Stimulated activated CD8-positive, alpha-beta memory T cell treated with anti-CD3 and anti-CD28 coated beads, Interleukin-7, amount 100 ng/mL, for 48 hours (primary cell): ENCODE measurements at places on chromosomes 1 and 21.

DNA sequence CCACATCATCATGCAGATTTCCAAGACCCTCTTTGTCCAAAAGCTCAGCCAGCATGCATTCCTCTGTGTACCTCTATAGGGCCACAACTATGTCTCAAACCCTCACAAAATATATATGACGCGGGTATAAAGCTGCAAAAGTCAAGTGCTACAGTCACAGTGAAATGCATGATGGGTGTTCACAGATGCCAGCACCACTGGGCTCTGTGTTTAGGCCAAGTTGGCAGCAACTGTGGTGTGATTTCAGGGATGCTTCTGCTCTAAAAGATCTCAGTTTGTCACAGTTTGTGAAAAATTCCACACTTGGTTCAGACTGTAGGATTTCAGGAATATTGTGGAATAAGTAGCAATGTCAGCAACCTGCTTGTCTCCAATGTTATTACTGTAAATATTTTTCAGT is 23.9 kb upstream of the SELP start:
- no peak for DNase-seq

DNA sequence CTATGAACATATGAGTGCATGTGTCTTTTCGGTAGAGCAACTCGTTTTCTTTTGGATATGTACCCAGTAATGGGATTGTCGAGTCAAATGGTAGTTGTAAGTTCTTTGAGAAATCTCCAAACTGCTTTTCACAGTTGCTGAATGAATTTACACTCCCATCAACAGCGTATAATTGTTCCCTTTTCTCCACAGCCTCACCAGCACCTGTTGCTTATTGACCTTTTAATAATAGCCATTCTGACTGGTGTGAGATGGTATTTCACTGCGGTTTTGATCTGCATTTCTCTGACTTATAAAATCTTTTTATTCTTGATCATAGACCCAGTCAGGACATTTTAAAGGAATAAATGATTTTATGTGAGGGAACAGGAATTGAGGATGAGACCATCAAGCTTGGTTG is 165.0 kb upstream of the KCTD3 start:
- DNase-seq = no peak

- DNase-seq = no peak
Measured at GRCh38 chr1:67890857-67891256, 57.6 kb upstream of the GNG12 start.

DNA sequence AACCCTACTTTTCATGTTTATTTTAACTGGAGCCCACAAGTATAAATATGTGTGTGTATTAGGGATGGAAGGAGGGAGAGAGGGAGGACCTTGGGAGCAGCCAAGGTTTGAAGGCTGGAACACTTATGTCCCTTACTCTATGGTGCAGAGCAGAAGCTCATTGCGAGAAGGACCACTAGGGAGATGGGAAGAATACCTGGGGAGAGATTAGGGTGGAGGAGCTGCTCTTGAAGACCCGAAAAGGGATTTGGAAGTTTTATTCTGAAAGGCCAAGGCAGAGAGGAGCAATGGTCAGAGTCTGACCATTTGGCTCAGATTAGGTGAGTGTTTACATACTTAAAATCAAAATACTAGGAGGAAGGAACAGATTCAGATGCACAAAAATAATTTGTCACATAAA is 8.1 kb downstream of the CD2 start:
- no peak for DNase-seq
